ENCODE measurements at places on chromosomes 3 and 15. TPM values are rescaled to one million over a fixed set of nuclear protein-coding genes. Genes with fewer than 3 reads are reported as not detected.

PLAAT1 gene
- 3.8 TPM for polyA plus RNA-seq

MEX3B gene
- 11.7 TPM for polyA plus RNA-seq

PAQR5 gene
- 33.8 TPM for polyA plus RNA-seq

TRA2B gene
- 288 TPM for polyA plus RNA-seq

GOLGA8M gene
- polyA plus RNA-seq: 1.7 TPM

NUP210 gene
- polyA plus RNA-seq: 23.3 TPM

GRCh38 chr3:67302489-67302888 lies 304.4 kb downstream of the KBTBD8 start:
- DNase-seq: no peak

CD200 gene
- polyA plus RNA-seq: 44.1 TPM

GRCh38 chr15:63109920-63110319 lies 11.7 kb upstream of the LACTB start:
- no peak for DNase-seq

DNA sequence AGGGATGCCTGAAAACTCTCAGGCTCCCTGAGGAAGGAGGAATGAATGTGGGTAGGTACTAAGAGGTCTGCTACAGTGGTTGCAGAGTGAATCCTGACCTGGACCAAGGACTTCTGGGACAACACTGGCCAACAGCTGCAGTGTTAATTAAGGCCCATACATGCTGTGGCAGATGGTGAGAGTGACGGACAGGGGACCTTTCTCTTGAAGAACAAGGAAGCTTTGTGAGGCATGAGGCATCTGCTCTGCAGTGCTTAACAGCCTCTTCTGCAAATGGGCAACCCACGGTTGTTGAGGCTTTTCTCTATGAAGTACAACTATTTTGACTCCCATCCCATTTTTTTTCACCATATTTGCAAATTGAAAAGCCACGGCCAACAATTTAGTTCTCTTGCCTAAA lies 26.6 kb upstream of the ACAN start:
- DNase-seq: no peak

- no peak for DNase-seq
Observed at GRCh38 chr3:42841332-42841731, 32.1 kb downstream of the ACKR2 start.

DNA sequence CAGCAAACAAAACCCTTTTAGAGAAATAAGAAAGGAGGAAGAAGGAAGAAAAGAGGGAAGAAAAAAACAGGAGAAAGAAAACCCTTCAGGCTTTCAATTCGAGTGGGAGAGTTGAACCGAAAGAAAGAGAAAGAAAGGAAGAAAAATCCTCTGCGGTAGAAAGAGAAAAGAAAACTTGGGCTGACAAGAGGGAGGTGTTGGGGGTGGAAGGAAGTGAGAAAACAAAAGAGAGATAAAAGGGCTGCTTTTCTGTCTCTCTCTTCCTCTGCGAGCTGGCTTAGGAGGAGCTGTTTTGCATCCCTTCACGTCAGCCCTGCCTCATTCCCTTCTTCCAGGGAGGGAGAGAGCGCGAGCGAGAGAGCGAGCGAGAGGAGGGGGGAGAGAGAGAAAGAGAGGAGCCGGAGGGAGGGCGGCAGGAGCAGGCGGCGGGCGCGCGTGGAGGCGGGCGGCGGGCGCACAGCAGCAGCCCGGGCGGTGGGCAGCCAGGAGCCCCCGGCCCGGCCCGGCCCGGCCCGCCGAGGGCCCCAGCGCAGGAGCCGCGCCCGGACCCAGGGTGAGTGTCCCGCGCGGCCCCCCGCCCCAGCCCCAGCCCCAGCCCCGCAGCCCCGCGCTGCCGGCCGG lies at the start of gene ZNF710:
Gene ZNF710 (plus strand): TSS at position 263 of the 621 bp plus-strand sequence. CDS start 65,814 bp downstream, outside the sequence.
- DNase-seq: no peak

Measured in right renal cortex interstitium (tissue), 3 donors.